ENCODE measurements at places on chromosomes 7 and 10. TPM values are rescaled to one million over a fixed set of nuclear protein-coding genes. Genes with fewer than 3 reads are reported as not detected.

DNA sequence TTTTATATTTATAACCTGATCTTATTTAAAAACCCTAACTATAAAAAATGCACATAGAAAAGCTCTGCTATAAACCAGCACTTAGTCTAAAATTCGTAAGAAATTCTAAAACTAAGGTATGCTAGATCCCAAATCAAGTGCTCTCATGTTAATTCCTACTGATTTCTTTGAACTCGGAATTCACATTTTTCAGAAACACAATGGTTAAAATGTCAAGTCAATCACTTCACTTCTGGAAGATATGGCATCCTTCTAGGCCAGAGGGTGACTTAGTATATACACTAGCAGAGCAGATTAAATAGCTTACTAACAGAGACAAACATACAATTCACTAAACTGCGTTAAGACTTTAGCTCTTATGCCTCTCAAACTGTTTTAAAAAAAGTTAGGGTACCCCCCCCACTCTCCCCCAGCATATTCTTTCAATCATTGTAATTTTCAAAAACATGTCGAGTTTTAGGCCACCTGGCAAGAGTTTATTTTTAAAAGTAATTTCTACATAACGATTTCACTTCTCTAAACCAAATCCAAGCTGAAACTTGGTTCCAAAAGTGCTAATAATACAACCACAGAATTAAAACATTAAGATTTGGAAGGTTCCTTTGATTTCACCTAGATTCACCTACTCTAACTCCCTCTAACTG is 129.4 kb downstream of the NRBF2 start:
- no peak for DNase-seq

DNA sequence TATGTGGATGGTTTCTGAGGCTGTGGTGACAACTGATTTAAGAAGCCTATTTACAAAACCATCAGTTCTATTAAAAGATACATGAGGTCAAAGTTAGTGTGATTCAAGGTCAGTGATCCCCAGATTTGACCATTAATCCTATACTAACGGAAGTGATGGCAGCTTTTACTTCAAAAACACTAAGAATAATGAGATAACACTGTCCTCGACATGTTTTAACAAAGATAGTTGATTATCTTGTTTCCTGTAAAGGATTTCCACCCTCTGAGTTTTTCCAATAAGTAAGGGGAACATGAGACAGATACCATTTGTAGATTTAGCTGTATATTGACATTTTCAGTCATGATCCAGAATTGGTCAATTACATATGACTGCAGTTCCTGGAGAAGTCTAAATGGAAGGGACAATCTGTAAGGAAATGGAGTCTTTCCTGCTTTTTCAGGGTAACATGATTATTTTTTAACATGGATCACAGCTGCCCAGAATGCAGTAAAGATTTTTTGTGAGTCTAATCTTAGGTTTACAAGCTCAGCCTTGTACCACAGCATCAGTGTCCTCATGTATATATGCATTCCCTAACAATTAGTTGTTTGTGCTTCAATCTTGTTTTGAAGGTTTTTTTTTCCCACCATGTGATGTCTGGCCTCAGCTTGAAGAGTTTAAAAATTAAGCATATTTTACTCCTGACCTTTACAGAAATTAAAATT is 188.0 kb downstream of the PPP1R9A start:
- no peak for DNase-seq

DNA sequence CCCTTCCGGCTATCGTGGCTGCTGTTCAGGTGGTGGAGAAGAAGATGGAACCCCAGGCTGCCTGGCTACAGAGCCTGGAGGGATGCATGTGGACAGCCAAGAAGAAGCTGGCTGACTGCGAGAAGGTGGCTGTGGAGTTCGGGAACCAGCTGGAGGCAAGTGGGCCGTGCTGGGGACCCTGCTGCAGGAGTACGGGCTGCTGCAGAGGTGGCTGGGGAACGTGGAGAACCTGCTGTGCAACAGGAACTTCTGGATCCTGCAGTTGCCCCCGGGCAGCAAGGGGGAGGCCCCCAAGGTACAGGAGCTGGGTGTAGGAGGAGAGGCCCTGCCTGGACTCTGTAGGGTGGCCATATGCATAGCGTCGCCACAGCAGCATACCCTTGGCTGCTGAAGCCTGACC is 25.6 kb downstream of the ZNF783 start:
- peak; percentile 61 for DNase-seq

DNA sequence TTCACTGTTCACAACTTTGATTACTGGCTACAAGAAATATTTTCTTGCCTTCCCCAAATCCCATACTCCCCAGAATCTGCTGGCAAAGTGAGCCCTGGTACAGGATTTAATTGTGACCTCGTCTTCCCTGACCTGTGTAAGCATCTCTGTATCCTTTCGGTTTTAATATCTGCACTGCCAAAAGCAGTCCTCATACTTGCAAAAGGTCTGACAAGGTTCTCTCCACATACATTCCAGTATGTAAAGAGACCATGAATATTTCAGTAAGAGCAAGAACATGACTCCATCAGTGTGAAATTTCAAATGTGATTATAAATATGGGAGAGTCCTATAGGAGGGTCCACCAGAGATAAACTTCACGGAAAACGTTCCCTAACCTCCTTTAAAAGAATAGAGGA is 134.0 kb upstream of the TCF7L2 start:
- DNase-seq = no peak

DNA sequence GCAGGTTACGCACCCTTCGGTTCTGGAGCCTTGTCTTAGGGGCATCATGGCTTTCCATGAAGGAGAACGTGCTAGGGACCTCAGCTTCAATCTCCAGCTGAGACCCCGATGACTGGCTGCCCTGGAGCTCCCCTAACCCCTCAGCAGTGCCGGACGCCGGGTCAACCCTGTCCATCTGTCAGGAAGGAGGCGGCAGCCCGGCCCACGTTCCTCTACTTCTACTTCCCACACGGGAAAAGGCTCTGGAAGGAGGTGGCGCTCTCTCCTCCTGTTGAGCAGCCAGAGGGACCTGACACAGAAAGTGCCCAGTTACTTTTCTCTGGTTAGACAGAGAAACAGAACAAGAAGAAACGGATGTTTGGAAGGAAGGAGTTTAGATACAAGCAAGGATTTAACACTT is 87.4 kb downstream of the DYNC2I1 start:
- DNase-seq = no peak

- DNase-seq = no peak
Observed at GRCh38 chr7:77727527-77727926, 31.3 kb downstream of the RSBN1L start.

SYT15 gene
- 8.8 TPM for total RNA-seq

GPR22 gene
- total RNA-seq = not detected

SLF2 gene
- total RNA-seq = 20.3 TPM

UPK3BL2 gene
- 41.7 TPM for total RNA-seq
